ENCODE measurements at places on chromosomes 3 and 15. TPM values are rescaled to one million over a fixed set of nuclear protein-coding genes. Genes with fewer than 3 reads are reported as not detected.

The RNU6-1 gene
- total RNA-seq, result not detected

DNA sequence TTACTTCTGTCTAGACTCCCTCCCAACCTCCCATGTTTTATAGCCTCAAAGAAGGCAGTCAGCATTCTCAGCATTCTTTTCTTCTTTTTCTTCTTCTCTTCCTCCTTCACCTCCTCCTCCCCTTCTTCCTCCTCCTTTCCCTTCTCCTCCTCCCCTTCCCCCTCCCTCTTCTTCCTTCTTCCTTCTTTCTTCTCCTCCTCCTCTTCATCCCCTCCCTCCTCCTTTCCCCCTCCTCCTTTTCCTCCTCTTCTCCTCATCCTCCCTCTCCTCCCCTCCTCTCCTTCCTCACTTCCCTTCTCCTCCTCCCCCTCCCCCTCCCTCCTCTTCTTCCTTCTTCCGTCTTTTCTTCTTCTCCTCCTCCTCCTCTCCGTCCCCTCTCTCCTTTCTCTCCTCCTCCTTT, 3.6 kb upstream of the LPCAT4 start:
- no peaks in the 10 kb centered on the region for H3K36me3 ChIP-seq
- H3K4me1 ChIP-seq, result no peaks in the 10 kb centered on the region
- H3K4me3 ChIP-seq, result no peak overlapping the region
- no peak overlapping the region for H3K27ac ChIP-seq
- DNase-seq, result no peak
- H3K27me3 ChIP-seq, result no peaks in the 10 kb centered on the region

GRCh38 chr15:83115831-83116565, 8.6 kb downstream of the TM6SF1 start:
- H3K27me3 ChIP-seq, result no peaks in the 10 kb centered on the region
- no peak overlapping the region for H3K4me3 ChIP-seq
- no peak for DNase-seq
- H3K36me3 ChIP-seq, result no peaks in the 10 kb centered on the region
- no peaks in the 10 kb centered on the region for H3K4me1 ChIP-seq

GRCh38 chr15:70164910-70165715, 67.4 kb upstream of the TLE3 start:
- H3K36me3 ChIP-seq, result no peaks in the 10 kb centered on the region
- peaks cover 2% of the 10 kb centered on the region for H3K4me1 ChIP-seq
- no peak overlapping the region for H3K27ac ChIP-seq
- H3K4me3 ChIP-seq, result no peak overlapping the region

The SYNM gene
- total RNA-seq, result 103 TPM

The SLC28A2 gene
- total RNA-seq, result not detected

DNA sequence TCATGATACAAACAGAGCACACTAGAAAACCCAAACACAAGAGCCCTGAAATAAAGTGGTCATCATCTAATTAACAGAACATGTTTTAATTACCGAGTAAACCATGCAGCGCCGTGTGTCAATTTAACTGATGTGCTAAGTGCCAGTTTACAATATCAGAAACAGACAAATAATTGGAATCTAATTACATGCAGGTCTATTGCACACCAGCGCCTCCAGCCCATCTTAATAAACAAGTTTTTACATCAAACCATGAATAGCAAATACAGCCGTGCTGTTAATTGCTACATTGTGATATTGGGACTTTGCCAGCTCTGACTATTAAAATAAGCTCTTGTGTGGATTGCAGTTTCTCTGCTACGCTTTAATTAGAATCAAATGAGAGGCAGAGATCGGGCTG, 510.2 kb upstream of the MDFIC2 start:
- DNase-seq, result no peak
- H3K36me3 ChIP-seq, result no peaks in the 10 kb centered on the region
- H3K27ac ChIP-seq, result no peak overlapping the region
- H3K4me3 ChIP-seq, result no peak overlapping the region
- H3K27me3 ChIP-seq, result no peaks in the 10 kb centered on the region
- no peaks in the 10 kb centered on the region for H3K4me1 ChIP-seq

- H3K27ac ChIP-seq, result no peak overlapping the region
- no peaks in the 10 kb centered on the region for H3K36me3 ChIP-seq
- DNase-seq, result no peak
- H3K27me3 ChIP-seq, result no peaks in the 10 kb centered on the region
Measured at GRCh38 chr3:143697975-143698374, 150.3 kb downstream of the SLC9A9 start.

The NPAP1 gene
- not detected for total RNA-seq

DNA sequence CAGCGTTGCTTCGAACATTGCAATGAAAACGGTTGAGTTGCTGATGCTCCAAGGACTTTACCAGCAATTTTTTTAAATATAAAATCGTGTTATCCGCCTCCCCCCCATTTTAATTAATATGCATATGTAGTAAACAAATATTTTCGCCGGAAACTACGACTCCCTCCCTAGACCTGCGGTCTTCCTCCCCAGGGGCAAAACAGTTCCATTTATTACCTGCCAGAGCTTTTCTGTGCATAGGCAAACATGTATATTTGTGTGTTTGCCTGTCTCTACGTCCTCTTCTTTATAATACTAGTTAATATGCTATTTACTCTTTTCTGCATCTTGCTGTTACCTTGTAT, 593 bp upstream of the RSL24D1 start:
- H3K27ac ChIP-seq, result peak overlapping the region; percentile 78
- H3K36me3 ChIP-seq, result no peaks in the 10 kb centered on the region
- no peaks in the 10 kb centered on the region for H3K27me3 ChIP-seq
- H3K4me1 ChIP-seq, result peaks cover 3% of the 10 kb centered on the region

GRCh38 chr3:70264122-70264780, 48.2 kb downstream of the MDFIC2 start:
- no peaks in the 10 kb centered on the region for H3K36me3 ChIP-seq
- H3K4me3 ChIP-seq, result no peak overlapping the region
- no peak overlapping the region for H3K27ac ChIP-seq
- DNase-seq, result no peak
- no peaks in the 10 kb centered on the region for H3K27me3 ChIP-seq

The FSTL1 gene
- total RNA-seq, result 833 TPM

DNA sequence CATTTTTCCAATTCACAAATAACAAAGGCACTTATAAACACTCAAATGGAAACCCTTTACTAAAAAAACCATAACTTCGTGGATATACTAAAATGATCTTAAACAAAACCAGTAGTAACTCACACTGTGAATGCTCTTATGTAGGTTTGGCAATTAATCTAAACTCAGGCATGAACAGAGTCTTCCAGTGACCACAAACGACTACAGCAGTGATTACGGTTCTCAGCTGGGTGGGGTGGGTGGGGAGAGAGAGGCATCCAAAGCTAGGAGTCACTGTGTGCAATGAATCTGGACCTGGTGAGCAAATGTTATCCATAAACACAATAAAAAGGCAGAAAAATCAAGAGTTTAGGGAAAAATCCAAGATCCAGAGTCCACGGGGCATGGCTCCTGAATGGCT, 21.3 kb downstream of the SLC12A8 start:
- H3K27ac ChIP-seq, result no peak overlapping the region
- no peaks in the 10 kb centered on the region for H3K4me1 ChIP-seq
- DNase-seq, result no peak
- H3K4me3 ChIP-seq, result no peak overlapping the region

Data from aorta (tissue), 5 donors.